AG10803 (cell line): ENCODE measurements at places on chromosomes 12 and 14.

DNA sequence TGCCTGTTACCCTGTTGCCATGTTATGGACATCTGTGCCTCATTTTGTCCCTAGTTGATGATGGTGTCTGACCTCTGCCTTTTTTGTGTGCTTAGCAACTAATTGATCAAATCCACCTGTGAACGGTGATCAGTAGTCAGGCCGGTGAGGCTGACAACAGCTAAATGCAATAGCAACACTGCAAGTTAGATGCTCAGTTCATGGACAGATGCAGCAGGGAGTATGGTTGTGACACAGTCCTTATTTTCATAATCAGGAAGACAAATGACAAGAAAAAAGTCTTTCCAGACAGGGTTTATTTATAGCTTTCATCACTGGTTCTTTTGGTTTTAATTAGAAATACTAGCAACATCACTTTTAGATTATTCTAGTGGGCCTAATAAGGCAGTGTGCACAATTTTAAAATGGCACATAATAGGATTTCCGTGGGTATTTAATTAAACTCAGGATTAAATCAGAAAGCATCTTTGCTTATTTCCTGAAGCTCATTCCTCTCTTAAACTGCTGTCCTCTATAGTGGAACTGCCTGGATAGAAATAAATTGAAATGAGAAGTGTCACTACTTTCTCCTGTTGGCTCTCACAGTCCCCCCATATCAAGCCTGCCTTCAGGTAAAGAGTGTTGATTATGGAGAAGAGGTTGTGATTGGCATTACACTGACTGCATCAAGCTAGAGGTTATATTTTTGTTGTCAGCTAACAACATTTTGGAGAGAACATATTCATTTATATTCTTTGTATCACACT lies 281.1 kb upstream of the NAV3 start:
- DNase-seq = no peak

- no peak for DNase-seq
Measured at GRCh38 chr12:132190012-132190755, 45.9 kb downstream of the NOC4L start.

DNA sequence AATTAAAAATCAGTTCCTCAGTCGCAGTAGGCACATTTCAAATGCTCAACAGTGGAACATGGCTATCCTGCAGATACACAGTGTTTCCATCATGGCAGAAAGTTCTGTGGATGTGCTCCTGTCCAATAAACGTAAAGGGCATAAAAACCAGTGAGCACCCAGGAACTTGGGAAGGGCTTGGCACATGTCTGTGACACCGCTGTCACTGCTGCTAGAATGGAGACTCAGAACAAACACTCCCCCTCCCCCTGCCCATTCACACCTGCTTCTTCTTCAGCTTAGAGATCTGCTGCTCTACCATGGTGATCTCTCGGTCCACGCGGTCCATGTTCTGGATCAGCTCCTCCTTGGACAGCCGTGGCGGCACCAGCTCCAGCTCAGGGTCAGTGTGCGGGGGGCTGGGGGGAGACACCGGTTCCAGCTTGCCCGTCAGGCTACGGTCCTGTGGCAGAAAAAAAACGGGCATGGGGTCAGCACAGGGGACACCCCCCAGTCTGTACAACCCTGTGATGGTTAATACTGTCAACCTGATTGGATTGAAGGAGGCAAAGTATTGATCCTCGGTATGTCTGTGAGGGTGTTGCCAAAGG lies 94.6 kb downstream of the NCOR2 start:
- DNase-seq = no peak

DNA sequence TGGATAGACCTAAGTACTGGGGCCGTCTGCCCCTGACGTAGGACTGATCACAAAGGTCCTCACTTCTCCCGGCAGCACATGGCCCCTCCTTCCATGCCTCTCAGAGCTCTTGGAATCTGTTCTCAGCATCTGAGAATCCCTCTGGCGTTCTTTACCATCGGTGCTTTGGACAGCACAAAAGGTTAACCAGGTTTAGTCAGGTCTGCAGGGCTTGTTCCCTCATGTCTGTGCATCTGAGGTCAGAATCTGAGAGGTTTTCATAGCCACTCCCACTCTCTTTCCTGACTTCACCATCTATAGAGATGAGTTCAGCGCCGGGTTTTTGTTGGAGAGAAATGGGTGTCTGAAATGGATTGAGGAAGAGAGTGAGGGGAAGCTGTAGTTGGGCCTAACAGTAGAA lies 130.0 kb upstream of the ARHGAP5 start:
- no peak for DNase-seq

GRCh38 chr14:36627981-36628380 lies 33.7 kb upstream of the PAX9 start:
- no peak for DNase-seq

DNA sequence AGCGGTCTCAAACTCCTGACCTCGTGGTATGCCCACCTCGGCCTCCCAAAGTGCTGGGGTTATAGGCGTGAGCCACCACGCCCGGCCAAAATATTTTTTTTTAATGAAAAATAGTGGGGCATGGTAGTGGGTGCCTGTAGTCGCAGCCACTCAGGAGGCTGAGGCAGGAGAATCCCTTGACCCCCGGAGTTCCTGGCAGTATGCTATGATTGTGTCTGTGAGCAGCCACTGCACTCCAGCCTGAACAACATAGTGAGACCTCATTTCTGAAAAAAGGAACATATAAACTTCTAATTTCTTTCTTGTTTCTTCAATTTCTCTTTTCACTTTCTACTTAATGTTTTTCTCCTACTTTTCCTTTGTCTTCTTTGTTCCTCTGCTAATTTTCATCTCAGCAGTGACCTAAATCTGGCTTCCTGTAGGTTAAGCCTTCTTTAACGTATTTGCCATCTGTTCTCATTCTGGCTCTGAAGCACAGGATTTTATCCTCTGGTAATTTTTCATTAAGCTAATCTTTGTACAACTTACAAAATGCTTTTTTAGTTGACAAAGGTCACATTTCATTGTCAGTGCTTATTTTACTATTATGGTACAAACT lies 4.5 kb upstream of the RPGRIP1 start:
- no peak for DNase-seq

GRCh38 chr14:68511129-68512047 lies 281.5 kb downstream of the ZFP36L1 start:
- no peak for DNase-seq

GRCh38 chr14:66403183-66403582 lies 83.0 kb upstream of the CCDC196 start:
- peak; percentile 43 for DNase-seq

GRCh38 chr12:71008616-71009015 lies 88.1 kb upstream of the PTPRR start:
- DNase-seq = no peak

GRCh38 chr14:70237710-70238109 lies 49.0 kb upstream of the SLC8A3 start:
- DNase-seq = no peak

DNA sequence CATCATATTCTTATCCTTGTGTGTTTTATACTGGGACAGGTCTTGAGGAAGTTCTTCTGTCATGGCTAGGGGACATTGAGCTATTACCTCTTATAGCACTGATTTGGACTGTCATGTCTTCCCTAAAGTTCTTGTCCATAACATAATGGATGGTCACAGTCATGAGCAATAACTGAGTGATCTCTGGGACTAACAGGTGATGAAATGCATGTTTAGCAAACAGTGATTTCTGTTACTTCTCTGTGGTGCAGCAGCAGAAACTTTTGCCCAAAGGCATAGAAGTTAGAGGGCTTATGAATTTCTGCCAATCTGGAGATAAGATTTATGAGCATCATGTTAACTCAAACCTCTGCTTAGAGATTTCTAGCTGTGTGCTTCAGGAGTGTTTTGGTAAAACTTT lies 5.9 kb downstream of the ADIPOR2 start:
- DNase-seq = no peak

DNA sequence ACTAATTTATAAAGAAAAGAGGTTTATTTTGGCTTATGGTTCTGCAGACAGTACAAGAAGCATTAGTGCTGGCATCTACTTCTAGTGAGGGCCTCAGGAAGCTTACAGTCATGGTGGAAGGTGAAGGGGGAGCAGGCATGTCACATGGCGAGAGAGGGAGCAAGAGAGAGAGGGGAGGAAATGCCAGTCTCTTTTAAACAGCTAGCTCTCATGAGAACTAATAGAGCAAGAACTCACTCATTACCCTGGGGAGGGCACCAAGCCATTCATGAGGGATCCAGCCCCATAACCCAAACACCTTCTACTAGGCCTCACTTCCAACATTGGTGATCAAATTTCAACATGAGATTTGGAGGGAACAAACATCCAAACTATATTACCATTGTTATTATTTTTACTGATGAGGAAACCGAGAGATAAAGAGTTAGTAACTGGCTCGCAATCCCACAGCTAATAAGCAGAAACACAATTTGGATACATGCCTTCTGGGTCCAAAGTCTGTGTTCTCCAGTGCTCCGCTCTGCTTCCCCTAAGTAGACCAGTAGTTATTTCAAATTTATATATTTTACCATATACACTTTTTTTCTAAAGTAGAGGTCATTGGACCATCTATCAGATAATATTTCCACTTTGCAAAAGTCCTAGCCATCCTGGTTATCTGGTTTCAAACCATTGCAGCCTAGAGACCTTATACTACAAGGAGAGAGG lies 9.7 kb downstream of the SLC35E3 start:
- no peak for DNase-seq

DNA sequence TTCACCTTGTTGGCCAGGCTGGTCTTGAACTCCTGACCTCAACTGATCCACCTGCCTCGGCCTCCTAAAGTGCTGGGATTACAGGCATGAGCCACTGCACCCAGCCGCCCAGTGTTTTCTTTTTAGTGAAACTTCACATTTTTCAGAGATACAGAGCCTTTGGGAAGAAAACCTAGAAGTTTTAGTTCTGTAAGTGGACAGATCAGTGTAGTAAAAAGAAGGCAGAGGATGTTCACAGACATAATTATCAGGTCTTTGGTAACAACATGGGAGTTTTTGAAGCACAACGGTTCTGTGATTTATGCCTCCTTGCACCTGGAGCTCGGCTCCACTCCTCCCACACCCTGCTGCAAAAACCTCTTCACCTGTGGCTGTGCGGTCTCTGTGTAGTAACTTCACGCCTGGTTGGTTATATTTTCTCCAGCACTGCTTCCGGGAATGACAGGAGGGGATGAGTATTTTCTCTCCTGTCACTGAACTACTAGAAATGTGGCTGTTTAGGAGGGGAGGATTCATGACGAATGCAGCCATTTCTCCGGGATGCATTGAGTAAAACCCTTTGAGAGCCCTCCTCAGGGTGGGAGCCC lies 67.0 kb downstream of the ARF6 start:
- DNase-seq = no peak

DNA sequence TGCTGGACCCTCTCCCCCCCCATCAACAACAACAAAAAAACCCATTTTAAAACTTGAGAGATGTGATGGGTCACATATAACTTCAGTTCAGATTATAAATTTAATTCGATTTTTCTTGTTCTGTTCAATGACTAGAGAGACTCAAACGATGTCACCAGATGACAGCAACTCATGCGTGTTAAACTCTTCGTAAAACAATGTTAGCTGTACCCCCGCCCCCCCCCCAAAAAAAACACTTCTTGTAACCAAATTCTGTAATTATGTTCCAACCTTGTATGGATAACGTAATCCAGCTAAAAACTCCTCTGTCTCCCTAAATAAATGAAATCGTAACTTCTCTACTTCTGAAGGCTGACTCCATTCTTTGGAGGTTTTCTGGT lies 614 bp upstream of the NACA start:
- DNase-seq = peak; percentile 31

GRCh38 chr12:104577581-104577981 lies 120.8 kb downstream of the CHST11 start:
- peak; percentile 55 for DNase-seq

GRCh38 chr12:7948589-7949260 lies 12.7 kb upstream of the SLC2A3 start:
- DNase-seq = no peak

GRCh38 chr12:110640275-110641025 lies 26.5 kb downstream of the TCTN1 start:
- DNase-seq = no peak

DNA sequence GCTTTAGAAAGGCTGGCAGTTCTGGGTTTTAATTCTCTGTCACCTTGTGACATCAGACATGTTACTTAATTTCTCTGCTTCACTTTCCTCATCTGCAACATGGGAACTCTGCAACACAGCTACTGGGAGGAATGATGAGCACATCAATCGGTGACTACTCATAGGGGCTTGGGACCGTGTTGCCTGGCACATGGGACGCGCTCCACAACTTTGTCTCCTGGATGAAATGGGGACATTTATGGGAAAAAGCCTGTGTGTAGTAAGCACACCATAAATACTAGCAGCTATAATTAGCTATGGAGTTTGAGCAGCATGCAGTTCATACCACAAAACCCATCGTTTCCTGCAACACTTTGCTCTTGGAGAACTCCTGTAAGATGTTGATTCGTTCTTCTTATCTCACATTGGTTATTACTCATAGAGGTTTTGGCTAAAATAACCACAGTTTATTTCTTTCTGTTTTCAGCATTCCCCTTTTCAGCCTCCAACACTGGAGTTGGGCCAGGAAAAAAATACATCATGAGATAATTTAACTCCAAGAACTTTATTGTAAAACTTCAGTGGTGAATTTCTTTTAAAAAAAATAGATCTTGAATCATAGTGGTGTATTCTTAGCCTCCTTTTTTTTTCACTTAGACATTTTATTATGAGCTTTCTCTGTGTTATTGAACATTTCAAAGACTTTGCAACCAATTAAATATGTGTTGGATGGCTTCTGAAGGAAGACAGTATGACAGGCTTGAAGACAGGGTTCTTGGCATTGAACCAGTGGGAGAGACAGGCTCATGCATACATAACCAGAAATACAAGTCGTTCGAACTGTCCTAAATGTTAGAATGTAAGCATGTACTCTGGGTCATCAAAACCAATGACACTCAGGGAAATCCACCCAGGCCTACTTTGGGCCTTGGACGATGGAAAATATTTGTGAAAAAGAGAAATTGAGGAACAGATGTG lies 72.7 kb downstream of the RIN3 start:
- peak; percentile 99 for DNase-seq

- no peak for DNase-seq
Measured at GRCh38 chr12:66282244-66282643, 20.0 kb upstream of the HELB start.

DNA sequence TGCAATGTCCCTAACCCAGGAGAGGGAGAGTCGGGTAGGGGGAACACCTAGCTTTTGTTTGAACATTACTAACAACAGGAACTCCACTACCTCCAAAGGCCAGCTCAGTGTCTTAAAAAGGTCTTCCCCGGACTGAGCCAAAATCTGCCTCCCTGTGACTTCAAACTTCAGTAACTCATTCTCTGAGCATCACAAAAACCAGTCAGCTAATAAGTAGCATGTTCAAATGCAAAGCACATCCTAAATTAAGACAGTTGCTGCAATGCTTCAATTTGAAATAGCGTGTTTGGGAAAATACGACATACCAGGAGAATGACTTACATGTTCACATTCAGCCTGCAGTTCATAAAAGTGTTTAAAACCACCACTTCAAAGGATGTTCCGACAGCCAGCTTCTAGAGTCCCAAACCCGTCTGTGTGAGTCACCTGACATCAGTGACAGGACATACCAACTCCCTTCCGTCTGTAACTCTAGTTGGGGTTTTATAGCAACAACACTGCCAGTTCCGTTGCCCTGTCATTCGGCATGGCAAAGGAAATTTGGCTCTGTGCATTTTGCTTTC lies 13.0 kb downstream of the ZFP36L1 start:
- DNase-seq = peak; percentile 98

- no peak for DNase-seq
Measured at GRCh38 chr14:68693926-68694325, 98.9 kb downstream of the ZFP36L1 start.
